Caco-2 (cell line): ENCODE measurements at places on chromosomes 12 and 14. TPM values are rescaled to one million over a fixed set of nuclear protein-coding genes. Genes with fewer than 3 reads are reported as not detected.
A peak's percentile ranks its signal among the peaks of the same experiment; 100 is the strongest.

LRP1-AS gene
- not detected in 2 replicates for total RNA-seq

CLEC9A gene
- total RNA-seq: not detected in 2 replicates

LTBP2 gene
- total RNA-seq: 0.86 and 1.0 TPM in 2 replicates

SAMD15 gene
- total RNA-seq: 0.82 and 1.5 TPM in 2 replicates

P2RX7 gene
- not detected in 2 replicates for total RNA-seq

PZP gene
- not detected in 2 replicates for total RNA-seq

RILPL2 gene
- 3.1 and 3.2 TPM in 2 replicates for total RNA-seq

CSRNP2 gene
- total RNA-seq: 39.7 and 44.0 TPM in 2 replicates

- no peak overlapping the region for H3K27ac ChIP-seq
Observed at GRCh38 chr12:105204916-105205315, 31.1 kb downstream of the APPL2 start.

DNA sequence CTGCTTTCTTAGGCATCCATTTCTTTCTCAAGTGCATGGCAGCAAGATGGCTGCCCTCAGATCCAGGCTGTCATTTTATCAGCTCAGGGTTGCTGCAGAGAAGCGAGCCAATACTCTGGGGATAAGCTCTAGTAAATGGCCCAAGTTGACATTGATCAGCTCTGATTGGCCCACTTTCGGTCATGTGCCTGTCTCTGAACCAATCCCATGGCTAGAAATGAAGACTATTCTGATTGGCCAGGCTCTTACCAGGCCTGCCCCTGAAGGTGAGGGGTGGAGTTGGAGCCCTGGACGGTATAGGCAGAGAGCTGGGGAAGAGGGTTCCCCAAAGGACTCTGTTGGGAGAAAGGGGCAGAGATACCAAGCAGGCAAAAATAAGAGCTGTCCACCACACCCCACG lies 41.4 kb downstream of the MYO1H start:
- H3K4me1 ChIP-seq: 0 out of 2 replicates have a peak, but pooled peaks cover 5% of the 10 kb centered on the region
- H3K36me3 ChIP-seq: no peaks in the 10 kb centered on the region
- no peak overlapping the region for H3K27ac ChIP-seq
- no peaks in the 10 kb centered on the region for H3K27me3 ChIP-seq

GRCh38 chr12:68477261-68477772 lies 133.4 kb upstream of the RAP1B start:
- H3K27me3 ChIP-seq: no peaks in the 10 kb centered on the region
- H3K4me1 ChIP-seq: no peaks in the 10 kb centered on the region
- H3K36me3 ChIP-seq: no peaks in the 10 kb centered on the region
- DNase-seq: no peak

DNA sequence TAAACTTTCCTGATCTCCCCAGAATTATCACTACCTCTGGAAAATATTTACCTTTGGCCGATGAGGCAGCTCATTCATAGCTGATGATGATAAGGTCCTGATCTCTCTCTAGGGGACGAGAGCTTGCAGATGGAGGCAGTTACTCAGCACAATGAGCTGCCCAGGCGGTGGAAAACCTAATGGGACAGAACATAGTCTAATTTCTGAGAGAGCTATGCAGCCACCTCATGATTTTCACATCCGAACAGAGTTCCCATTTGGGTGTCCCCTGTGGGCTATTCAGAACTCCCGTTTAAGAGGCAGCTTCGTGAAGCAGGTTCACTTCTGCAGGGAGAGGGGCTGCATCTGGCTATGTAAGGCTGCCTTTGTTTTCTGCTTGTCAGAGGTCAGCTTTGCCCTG lies 724.6 kb upstream of the TMEM132C start:
- H3K36me3 ChIP-seq: no peaks in the 10 kb centered on the region
- H3K27ac ChIP-seq: no peak overlapping the region
- no peaks in the 10 kb centered on the region for H3K27me3 ChIP-seq
- no peak overlapping the region for H3K4me3 ChIP-seq
- no peak for DNase-seq

DNA sequence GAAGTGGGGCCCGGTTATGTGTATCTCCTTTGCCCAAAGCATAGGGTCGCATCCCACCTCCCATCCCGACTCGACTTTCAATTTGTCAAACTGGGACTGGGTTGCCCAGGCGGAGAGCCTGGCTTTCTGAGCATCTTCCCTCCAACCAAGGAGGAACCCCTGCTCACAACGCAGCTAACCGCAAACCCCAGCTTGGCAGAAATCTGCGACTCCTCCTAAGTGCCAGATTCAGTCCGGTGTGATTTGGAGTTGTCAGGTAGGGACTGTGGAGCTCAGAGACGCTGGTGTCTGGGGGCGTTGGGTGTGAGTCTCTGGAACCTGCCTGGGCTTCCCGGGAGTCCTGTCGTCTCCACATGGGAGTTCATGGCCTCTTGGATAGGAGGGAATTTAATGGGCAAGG lies 1126.7 kb downstream of the AACS start:
- H3K4me1 ChIP-seq: no peaks in the 10 kb centered on the region
- no peak for DNase-seq
- no peaks in the 10 kb centered on the region for H3K27me3 ChIP-seq
- no peaks in the 10 kb centered on the region for H3K36me3 ChIP-seq

DNA sequence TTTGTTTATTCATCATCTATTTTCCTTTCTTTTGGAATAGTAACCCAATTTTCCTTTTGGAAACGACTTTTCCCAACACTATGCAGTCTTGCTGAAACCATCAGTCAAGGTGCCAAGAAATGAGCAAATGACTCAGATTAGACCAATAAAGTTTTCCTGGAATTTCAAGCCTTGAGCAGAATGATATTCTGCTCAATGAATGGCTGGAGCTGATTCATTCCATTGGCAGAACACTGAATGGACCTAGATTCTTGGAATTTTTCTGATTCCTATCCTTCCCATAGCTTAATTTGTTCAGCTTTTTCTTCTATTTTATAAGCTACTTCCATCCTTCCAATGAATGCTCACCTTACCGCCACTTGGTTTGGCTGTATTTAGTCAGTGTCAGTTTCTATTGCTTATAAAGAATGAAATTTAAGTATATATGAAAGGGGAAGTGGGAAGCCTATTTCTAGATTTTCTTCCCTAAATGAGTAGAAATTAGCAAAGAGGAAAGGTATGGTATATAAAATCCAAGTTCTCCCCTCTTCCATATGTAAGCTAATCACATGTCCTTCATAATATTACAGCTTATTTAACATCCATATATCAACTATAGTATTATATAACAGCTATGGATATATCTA lies 89.0 kb downstream of the C14orf39 start:
- DNase-seq: no peak
- H3K36me3 ChIP-seq: no peaks in the 10 kb centered on the region
- H3K27me3 ChIP-seq: no peaks in the 10 kb centered on the region
- no peak overlapping the region for H3K4me3 ChIP-seq

GRCh38 chr12:72246370-72246769 lies 25.8 kb upstream of the TRHDE start:
- H3K4me1 ChIP-seq: no peaks in the 10 kb centered on the region
- no peaks in the 10 kb centered on the region for H3K27me3 ChIP-seq
- no peaks in the 10 kb centered on the region for H3K36me3 ChIP-seq
- no peak overlapping the region for H3K27ac ChIP-seq

DNA sequence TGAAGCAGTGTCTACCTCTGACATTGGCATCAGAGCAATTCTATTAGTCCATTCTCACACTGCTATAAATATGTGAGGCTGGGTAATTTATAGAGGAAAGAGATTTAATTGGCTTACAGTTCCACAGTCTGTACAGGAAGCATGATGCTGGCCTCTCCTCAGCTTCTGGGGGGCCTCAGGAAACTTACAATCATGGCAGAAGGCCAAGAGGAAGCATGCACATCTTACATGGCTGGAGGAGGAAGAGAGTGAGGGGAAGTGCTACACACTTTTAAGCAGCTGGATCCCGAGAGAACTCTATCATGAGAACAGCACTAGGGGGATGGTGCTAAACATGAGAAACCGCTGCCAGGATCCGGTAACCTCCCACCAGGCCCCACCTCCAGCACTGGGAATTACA lies 25.7 kb upstream of the SEL1L start:
- no peaks in the 10 kb centered on the region for H3K4me1 ChIP-seq
- H3K27me3 ChIP-seq: no peaks in the 10 kb centered on the region
- no peaks in the 10 kb centered on the region for H3K36me3 ChIP-seq

- H3K27me3 ChIP-seq: no peaks in the 10 kb centered on the region
- no peak overlapping the region for H3K4me3 ChIP-seq
- no peak for DNase-seq
Observed at GRCh38 chr14:64685371-64686281, 18.6 kb upstream of the PLEKHG3 start.

DNA sequence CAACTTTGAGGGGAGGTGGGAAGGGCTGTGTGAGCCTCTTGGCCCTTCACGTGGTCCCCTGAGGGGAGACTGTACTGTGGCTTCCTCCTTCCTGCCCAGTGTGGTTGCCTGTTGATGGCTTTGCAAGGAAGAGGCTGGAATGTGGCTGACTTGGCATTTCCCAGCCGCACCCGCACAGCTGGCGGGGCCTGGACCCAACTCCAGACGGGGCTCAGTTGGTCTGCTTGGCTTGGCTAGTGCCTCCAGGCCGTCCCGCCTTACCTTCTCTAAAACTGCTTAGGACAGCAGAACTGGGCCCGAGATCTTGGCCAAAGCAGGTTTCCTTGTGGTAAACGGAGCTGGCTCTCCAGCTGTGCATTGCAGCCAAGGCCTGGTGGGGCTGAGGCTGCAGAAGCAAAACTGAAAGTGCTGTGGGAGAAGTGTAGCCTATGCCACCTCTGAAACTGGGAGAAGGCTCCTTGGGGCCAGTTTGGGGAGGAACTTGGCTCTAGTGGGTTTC lies 139.5 kb downstream of the SMOC1 start:
- no peaks in the 10 kb centered on the region for H3K27me3 ChIP-seq
- H3K36me3 ChIP-seq: no peaks in the 10 kb centered on the region
- no peaks in the 10 kb centered on the region for H3K4me1 ChIP-seq
- H3K4me3 ChIP-seq: no peak overlapping the region
- DNase-seq: no peak

DNA sequence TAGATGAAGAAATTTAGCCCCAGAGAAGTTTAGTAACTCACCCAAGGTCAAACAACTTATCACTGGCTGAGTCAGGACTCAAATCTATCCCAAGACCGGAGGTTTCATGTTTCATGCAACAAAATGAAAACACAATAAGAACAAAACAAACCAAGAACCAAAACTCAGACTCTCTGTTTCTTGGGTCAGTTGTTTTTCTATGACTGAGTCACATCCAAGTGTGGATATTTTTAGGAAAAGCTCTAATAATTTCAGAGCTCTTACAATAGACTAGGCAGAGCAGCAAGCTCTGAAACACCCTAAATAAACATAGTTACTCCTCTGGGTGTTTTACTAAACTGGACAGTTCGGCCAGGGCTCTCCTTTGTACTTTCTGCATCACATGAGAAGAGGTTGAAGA lies 87.6 kb upstream of the PRB2 start:
- no peaks in the 10 kb centered on the region; the same call in 1 of the 2 replicates for H3K27me3 ChIP-seq
- DNase-seq: no peak
- H3K4me3 ChIP-seq: no peak overlapping the region
- no peaks in the 10 kb centered on the region for H3K36me3 ChIP-seq

DNA sequence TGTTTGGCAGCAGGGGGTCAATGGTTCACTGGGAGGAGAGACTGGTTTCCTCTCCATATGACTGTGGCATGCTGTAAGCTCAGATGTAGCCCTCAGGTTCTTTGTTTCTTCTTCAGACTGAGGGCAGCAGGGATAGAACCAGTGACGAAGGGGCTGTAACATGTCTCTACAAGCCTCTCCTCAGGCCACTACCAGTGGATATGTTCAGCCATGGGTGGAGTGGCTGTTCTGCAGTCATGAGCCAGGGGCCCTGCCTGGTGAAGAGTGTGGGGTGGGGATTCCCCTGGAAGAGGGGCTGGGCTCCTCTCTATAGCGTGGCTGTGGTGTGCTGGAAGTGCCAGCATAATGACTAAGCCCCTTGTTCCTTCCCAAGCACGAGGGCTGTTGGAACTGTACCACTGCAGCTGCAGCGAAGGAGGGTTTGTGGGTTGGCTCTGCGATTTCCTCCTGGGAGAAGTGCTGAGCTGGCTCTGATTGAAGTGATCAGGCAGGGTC lies 55.8 kb downstream of the CMAS start:
- H3K27ac ChIP-seq: no peak overlapping the region
- no peak overlapping the region for H3K4me3 ChIP-seq
- H3K4me1 ChIP-seq: no peaks in the 10 kb centered on the region
- DNase-seq: no peak

DNA sequence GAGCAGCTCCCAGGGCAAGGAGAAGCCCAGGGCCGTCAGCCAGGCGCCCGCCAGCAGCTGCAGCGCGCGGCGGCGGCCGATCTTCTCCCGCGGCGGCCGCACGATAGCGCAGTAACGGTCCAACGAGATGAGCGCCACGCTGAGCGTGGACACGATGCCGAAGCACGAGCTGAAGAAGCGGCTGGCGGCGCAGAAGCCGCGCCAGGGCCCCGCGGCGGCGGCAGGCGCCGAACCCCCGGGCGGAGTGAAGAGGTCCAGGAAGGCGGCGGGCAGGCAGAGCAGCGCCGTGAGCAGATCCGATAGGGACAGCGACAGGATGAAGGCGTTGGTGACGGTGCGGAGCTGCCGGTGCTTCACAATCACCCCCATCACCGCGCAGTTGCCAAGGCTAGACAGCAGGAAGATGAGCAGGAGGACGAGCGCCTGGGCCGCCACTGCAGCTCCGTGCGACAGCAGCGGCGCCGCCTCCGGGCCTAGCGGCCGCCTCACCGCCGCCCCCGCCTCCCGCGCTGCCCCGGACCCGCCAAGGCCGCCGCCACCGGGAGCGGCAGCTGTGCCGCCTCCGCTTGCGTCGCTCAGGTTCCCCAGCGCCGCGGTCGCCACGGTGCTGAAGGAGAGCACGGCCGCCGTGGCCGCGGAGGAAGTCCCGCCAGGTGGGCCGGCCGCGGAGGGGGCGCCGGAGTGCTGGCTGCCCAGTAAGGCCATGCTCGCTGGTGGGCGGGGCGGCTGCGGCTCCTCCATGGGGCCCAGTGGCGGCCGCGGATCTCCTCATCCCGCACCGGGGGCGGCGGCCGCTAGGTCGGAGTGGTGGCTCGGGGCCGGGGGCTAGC lies 479 bp downstream of the GPR135 start:
- peak overlapping the region; percentile 66 for H3K4me3 ChIP-seq
- peak; percentile 52 for DNase-seq
- H3K27me3 ChIP-seq: no peaks in the 10 kb centered on the region

DNA sequence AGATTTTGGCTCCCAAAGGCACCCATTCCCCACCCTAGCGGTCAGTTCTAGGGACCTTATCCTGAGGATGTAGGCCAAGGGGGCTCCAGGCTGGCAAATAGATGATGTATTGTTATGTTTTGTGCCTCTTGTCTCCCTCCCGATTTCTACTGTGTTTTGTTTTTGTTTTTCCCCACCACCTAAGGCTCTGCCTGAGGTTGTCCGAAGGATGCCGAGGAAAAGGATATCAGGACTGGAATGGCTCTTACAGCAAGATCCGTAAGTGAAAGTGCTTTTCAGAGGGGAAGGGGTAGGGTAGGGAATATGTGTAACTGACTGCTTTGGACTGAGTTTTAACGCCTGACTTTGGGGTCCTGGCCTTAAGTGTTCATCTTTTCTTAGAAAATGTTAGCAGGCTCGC lies 6.6 kb downstream of the FOXG1 start:
- no peaks in the 10 kb centered on the region for H3K27me3 ChIP-seq
- no peak overlapping the region for H3K27ac ChIP-seq
- no peaks in the 10 kb centered on the region for H3K36me3 ChIP-seq
- no peak overlapping the region for H3K4me3 ChIP-seq
- no peak for DNase-seq
